ENCODE measurements at places on chromosomes 7 and 10.

DNA sequence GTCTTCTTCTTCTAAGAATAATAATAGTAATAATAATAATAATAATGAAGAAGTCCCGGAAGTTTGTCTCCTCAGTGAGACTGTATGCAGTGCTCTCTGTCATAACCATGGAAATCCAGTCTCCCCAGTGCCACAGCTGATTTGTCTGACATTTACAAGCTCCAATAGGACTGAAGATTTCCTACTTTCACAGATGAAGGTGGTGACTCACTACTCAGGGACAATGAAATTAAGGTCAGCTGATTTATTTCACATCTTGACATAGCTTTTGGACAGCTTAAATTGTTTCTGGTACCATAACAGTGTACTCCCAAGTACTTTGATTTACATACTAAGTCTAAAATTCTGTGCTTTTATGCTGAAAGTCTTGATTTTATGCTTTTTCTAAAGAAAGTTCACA, 6.9 kb downstream of the CELF2 start:
- DNase-seq = no peak

GRCh38 chr7:22350466-22351328, 6.3 kb downstream of the RAPGEF5 start:
- DNase-seq = no peak

GRCh38 chr10:35204650-35205319, 78.1 kb downstream of the CREM start:
- DNase-seq = no peak

- DNase-seq = no peak
These were observed 30.2 kb downstream of the PWWP2B start for GRCh38 chr10:132427006-132427771.

DNA sequence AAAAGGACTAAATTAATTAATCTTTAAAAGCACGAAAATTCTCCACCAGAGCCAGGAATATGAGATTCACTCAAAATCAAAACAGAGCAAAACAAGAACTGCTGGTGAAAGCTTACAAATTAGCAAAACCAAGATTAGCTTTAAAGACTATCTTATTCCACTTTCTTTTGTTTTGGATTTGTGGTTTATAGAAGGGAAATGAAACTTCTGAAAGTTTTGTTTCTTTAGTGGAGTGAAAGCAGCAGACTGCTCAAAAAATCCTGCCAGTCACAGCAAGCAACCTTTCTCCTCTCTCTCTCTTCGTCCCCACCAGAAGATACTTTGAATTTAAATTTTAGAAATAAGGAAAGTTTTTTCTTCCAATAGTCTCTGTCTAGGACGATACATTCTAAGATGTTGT, 7.8 kb downstream of the ACTA2 start:
- DNase-seq = no peak

DNA sequence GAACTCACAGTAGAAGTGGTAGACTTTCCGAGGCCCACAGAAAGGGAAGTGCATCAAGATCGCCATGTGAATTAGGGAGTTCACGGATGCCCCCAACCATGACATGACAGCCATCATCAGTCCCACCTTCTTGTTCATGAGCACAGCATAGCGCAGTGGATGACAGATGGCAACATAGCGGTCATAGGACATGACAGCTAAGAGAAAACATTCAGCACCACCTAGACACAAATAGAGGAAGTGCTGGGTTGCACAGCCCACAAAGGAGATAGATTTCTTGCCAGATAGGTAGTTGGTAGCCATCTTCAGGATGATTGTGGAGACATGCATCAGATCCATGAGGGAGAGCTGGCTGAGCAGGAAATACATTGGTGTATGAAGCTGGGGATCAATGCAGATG, 342 bp downstream of the OR2AE1 start:
- no peak for DNase-seq

- no peak for DNase-seq
These were observed 75.8 kb downstream of the CDCA7L start for GRCh38 chr7:21869785-21870402.

DNA sequence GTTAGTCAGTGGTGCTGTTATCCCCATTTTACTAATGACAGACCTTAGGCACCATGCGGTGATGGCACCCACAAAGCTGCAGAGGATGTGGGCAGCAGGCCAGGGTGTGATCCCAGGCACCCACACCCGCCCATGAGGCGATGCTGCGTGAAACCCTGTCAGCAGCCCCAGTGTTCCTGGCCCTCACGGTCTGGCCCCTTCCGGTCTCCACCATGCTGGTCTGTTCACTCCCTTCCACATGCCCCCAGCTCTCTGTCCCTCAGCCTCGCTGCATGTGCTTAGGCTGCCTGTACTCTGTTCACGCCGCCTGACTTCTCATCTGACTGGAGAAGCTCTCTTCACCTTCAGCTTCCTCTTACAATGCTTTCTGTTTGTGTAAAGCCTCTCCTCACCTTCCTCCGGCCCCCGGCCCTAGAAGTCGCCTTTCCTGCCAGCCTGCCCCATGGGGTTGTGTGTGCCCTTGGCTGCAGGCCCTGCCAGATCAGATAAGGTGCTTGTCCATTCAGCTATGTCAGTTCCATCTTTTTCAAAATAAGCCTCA, 17.6 kb upstream of the ORAI2 start:
- DNase-seq = no peak

GRCh38 chr10:102414749-102415148, 3.8 kb downstream of the PSD start:
- no peak for DNase-seq

- no peak for DNase-seq
These were observed 108.7 kb upstream of the RHOBTB1 start for GRCh38 chr10:61052469-61053205.

GRCh38 chr10:84097787-84098353, 41.4 kb upstream of the GHITM start:
- no peak for DNase-seq

- DNase-seq = no peak
These were observed 135.8 kb upstream of the TMEM72 start for GRCh38 chr10:44775402-44775741.

DNA sequence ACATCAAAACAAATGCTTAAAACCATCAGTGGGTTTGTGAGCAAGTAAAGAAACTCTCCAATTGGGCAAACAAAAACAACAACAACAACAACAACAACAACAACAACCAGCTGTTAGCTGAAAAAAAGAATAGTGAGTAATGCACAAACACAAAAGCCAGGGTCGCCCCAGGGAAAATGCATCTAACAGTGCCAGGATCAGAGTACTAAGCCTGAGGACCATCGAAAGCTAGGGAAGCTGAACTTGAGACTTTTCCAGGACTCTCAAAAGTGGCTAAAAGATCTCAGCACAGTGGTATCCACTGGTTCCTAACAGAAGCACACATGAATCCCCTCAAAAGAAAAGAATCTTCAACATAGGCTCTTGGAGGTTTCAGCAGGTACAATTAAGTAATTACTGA, 83.3 kb downstream of the CPXM2 start:
- DNase-seq = no peak

DNA sequence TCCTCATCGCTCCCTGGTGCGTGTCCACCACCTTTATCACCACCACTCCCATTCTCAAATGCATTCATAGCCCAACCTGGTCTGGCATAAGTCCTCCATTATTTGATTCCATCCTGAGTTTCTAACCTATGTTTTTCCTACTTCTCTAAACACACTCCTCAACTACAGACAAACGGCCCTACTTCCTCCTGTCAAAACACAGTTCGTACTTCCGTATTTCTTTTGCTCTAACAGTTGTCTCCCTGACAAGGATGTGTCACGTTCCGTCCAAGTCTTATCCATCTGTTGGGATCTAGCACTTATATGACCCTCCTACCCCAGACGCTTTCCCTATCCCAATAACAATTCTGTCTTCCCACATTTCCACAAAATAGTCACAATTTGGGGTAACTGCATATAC, 46.8 kb downstream of the DOCK4 start:
- DNase-seq = no peak

- no peak for DNase-seq
These were observed 43.2 kb upstream of the GDF10 start for GRCh38 chr10:47256751-47257336.

DNA sequence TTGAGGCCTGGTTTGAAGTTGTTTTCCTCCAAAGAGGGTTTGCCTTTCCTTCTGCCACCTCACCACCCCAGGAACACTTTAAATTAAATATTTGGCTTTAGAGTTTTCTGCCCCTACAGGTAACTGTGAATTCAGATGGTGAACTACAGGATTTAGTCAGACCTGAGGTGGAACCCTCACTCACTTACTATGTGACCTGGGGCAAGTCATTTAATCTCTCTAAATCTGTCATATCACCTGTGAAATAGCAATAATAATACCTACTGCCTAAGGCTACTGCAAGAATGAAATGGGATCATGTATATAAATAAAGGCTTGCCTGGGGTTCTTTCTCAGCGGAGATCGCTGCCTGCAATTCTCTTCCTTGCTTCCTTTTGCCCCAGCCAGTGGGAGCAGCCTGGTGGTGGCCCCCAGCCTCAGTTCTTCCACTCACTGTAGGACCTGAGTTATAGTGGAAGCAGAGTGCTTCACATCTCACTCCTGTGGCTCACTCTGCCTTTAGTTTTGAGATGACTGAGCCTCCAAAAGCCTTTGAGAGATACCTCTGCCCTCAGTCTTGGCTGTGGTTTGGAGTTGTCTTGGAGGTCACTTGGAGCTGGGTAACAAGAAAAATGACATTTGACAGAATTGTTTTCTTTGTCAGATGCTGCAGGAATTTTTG, 6.1 kb upstream of the ANKRD2 start:
- DNase-seq = no peak

DNA sequence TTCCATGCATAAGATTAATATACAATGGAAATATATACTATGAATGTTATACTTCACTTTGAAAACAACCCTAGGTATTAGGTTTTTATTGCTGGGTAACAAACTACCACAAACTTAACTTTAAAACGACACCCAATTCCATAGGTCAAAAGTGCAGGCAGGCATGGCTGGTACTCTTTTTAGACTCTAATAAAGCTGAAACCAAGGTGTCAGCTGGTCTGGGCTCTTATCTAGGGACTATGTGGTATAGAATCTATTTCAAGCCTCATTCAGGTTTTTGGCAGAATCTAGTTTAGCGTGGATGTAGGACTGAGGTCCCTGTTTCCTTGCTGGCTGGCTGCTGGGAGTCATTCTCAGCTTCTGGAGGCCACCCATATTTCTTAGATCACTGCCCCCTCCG, 65.0 kb upstream of the TMEM168 start:
- DNase-seq = no peak

GRCh38 chr7:155469-155900, 36.9 kb upstream of the FAM20C start:
- DNase-seq = no peak

- no peak for DNase-seq
These were observed 4.4 kb upstream of the TECPR1 start for GRCh38 chr7:98256431-98256830.

DNA sequence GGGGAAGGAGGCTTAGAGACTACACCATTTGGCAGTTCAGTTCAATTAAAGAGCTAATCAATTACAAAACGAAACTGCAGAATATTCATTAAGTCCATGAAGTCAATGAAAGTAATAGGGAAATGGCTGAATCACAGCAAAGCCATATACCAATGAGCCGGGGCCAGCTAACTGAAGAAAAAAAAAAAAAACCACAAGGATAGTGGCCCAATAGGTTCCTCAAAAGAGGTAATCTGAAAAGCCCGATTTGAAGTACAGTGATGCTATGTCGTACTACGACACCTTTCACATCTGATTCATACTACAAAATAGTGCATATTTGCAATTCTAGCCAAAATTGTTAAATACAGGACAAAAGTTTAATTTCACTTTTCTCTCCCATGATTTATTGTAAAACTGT, 2.5 kb downstream of the ARHGAP12 start:
- no peak for DNase-seq

GRCh38 chr7:102897856-102898531, 14.8 kb upstream of the LRRC17 start:
- DNase-seq = no peak

- no peak for DNase-seq
These were observed 1025.6 kb upstream of the C7orf33 start for GRCh38 chr7:147564786-147565476.

DNA sequence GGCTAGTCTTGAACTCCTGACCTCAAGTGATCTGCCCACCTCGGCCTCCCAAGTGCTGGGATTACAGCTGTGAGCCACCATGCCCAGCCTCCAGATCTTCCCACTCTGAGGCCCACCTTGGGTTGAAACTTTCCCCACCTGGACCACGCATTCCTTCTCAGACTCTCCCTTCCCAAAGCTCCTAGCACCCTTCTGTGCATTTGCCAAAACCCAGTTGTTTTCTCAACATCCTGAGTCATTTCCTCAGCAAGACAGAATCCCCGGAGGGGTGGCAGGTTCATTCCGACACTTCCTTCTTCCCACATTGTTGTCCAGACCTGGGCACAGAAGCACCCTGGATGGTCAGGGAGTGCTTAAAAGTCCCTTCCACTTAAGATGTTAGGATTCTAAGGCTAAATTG, 28.9 kb downstream of the BAG3 start:
- DNase-seq = no peak

DNA sequence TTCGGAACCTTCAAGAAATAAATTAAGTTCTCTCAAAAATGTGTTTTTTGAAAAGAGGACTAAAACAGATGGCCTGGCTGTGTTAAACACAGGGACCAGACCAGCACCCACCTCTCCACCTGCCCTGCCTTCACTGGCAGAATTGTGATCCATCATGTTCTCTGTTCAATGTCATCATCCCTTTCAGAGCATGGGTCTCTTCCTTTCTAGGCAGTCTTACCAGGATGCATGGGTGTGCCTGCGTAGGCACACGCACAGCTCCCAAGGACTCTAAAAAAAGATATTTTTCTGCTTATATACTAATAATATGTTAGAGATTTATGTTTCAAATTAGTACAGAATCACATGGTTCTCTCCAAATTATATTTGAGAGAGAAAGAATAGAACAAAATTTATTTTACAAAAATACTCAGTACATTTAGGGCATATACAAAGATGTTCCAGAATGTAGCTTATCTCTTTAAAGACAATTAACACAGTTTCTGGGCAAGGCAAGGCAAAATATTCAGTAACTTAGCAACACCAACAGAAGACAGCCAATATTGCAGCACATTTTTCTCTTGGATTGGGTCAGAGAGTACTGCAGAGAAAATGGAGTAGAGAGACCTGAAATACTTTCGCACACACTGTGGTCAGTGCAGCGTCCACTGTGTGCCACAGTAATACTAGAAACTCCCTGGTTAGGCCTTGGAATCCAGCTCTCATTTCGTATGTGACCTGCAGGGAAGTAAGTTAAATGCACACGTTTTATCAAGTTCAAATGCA, 52.8 kb downstream of the EGFR start:
- DNase-seq = no peak
